Activated CD4-positive, alpha-beta T cell treated with anti-CD3 and anti-CD28 coated beads, Interleukin-2, amount 10 ng/mL, durations not matched to agents 24 days and 14 days (primary cell): ENCODE measurements at places on chromosomes 7 and 10.

- no peak for DNase-seq
Measured at GRCh38 chr7:115885550-115885949, 145.0 kb downstream of the TFEC start.

DNA sequence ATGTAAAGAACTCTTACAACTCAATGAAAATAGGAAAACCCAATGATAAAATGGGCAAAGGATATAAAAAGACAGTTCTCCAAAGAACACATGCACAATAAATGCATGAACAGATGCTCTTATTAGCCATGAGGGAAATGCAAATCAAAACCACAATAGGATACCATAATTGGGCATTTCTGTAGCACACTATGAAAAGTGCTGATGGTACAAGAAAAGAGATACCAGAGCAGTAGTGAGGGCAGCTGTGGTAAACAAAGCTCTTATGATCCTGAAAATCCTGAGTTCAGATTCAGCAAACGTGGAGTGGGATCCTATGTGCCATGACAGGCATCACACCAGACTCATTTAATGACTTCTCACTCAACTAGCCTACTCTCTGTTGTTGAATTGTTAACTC, 96.7 kb upstream of the SLC25A13 start:
- DNase-seq: no peak

- no peak for DNase-seq
Measured at GRCh38 chr7:81721437-81721836, 48.4 kb downstream of the HGF start.

DNA sequence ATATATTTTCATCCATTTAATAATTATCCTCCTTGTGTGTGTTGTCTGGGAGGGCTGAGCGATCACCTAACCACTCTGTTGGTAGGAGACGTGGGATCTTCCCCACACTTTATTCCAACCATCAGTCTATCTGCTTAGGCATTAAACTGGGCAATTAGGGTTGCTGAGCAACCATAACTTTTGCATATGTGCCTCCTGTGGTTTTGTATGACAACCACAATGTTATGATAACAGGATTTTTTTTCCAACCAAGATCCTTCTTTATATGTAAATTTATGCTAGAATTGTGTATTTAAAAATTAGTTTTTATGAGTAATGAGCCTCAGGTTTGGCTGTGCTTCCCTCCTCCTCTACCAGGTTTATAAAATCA, 495.0 kb upstream of the MGMT start:
- DNase-seq: no peak

- peak; percentile 24 for DNase-seq
Measured at GRCh38 chr7:51102828-51103227, 213.8 kb downstream of the COBL start.
